ENCODE measurements at places on chromosomes 2 and 18.

- peak; percentile 98 for DNase-seq
- peaks cover 33% of the 10 kb centered on the region for H3K4me1 ChIP-seq
- no peak overlapping the region for H3K27ac ChIP-seq
- H3K36me3 ChIP-seq = no peaks in the 10 kb centered on the region
These were observed 12.5 kb upstream of the LBH start for GRCh38 chr2:30218814-30219213.

DNA sequence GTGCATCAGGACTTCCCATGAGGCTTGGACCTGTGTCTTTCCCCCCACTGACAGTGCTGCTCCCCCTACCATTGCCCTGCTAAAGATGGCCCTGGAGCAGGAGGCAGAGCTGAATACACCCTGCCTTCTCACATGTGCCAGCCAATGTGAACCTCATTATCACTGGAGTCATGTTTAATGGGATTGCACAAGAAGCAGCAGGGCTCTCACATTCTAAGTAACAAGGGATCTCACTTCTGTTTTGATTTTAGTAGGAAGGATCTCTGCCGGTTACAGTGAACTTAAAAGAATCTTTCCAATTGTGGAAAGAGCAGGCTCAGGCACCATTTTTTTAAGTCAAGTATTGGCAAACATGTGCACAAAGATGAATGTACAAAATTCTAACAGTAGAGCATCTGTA lies 322.1 kb upstream of the MEX3C start:
- H3K27me3 ChIP-seq = no peaks in the 10 kb centered on the region
- DNase-seq = no peak
- no peaks in the 10 kb centered on the region for H3K4me1 ChIP-seq
- H3K27ac ChIP-seq = no peak overlapping the region
- H3K36me3 ChIP-seq = no peaks in the 10 kb centered on the region
- no peak overlapping the region for H3K4me3 ChIP-seq

DNA sequence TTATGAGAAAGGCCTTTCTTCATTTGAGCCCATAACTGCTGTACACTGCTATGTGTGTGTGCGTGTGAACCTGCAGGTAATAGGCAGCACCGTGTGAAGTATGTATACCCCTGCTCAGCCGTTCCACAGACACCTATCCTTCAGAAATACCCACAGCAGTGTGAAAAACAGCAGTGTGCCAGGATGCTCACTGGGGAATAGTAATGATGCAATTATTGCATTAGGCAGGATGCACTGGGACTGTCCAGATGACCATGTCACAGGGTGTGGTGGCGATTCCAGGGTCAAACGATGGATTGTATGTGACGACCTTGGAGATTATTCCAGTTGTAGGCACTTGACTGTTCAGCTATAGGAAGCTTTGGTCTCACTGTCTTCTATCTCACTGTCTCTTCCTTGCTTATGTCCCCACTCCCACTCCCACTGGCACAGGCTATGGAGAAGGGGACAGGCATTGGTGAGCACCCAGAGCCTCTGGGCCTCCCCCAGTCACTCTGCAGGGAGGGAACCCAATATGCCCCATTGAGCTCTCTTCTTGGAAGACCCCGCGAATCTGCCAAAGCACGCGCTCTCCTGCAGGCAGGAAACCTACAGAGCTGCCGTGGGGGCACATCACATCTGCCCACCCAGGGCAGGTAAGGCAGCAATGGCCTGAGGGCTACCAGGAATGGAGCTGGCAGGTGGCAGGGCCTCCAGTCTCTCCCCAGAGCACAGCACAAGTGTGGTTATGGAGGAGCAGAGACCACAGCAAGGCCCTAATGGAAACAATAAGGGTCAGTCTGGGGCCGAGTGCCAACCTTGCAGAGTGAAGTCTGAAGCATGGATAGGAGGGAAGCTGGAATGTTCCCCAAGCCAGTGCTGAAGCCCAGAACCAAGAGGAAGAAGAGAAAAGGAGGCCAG lies 518.9 kb upstream of the RAB6C start:
- no peaks in the 10 kb centered on the region for H3K4me1 ChIP-seq
- H3K27me3 ChIP-seq = no peaks in the 10 kb centered on the region
- DNase-seq = no peak
- H3K36me3 ChIP-seq = no peaks in the 10 kb centered on the region
- H3K27ac ChIP-seq = no peak overlapping the region

DNA sequence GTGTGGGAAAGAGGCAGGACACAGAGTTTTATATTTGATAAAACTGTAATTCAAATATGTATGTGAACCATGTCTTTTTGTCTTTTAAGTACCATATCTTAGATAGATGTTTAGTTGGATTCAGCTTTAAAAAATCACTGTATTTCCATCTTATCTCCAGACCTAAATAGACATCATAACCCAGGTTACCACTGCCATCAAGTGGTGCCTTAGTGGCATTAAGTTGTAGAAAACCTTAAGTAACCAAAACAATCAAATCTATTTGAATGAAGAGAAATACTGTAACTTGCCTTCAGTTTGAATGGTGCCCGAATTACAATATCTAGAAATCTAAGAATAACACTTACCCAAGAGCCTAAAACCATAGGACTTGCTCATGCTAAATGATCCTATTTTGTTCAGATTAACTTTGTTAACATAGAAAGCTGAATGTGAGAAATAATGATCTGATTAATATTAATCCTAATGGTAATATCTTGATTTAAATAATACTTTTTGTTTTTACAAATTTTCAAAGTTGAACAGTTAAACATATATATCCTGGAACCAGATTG lies 92.5 kb upstream of the MAP2 start:
- H3K27ac ChIP-seq = no peak overlapping the region
- DNase-seq = peak; percentile 45
- no peaks in the 10 kb centered on the region for H3K4me1 ChIP-seq
- no peaks in the 10 kb centered on the region for H3K36me3 ChIP-seq
- H3K4me3 ChIP-seq = no peak overlapping the region

- no peak overlapping the region for H3K4me3 ChIP-seq
- H3K27me3 ChIP-seq = no peaks in the 10 kb centered on the region
- no peak overlapping the region for H3K27ac ChIP-seq
- no peak for DNase-seq
- H3K36me3 ChIP-seq = no peaks in the 10 kb centered on the region
These were observed 295.4 kb upstream of the CRIM1 start for GRCh38 chr2:36060133-36060532.

DNA sequence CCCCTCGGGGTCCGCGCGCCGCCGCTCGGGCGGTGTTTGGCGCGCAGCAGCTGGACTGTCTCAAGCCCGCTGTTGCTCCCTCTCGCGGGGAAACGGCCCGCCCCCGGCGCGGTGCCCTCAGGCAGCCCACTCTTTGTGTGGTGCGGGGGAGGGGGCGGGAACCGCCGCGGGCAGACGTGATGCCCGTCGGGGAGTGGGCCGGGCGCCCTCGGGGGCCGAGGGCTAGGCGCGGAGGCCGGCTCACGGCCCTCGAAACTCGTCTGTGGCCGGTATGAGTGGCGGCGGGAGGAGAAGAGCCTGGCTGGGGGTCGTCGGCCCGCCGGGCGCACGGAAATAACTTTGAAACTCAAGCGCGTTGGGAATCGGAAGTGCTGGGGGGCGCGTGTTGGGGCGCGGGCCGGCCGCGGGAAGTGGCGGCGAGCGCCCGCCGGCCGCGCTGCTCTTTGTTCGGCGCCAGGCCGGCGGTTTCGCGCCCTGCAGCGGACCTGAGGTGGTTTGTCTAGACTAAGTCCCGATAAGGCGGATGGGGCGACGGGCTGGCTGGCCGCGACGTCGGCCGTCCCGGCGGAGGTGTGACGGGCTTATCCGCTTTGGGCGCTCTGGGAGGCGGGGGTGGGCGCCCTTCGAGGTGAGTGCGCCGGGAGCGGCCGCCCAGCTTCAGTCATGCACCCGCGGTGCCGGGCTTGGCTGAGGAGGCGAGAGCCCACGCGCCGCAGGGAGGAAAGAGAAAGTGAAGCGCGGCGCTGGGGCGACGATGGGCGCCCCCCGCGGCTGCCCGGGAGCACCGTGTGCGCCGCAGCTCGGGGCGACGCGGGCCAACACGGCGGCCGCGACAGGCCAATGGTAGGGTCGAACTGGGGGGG lies 679 bp downstream of the PTMA start:
- peak overlapping the region; percentile 86 for H3K27ac ChIP-seq
- DNase-seq = peak; percentile 46
- H3K4me3 ChIP-seq = peak overlapping the region; percentile 97

DNA sequence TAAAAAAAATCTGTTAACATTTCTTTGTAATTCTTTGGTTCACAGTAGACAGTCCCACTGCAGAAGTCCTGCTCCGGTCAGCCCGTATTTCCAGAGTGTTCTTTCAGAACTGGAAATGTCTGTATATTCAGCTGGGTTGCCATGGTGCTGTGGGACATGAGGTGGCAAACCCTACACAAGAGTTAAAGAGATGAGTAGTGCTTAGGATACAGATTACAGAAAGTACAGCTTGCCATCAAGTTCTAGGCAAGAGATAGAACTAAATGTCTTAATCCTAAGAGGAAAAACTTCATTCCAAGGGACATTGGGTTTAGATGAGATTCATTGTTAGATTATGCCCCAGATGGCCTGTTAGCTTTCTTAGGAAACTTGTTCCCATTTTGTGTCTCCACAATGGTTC lies 60.1 kb downstream of the FMNL2 start:
- H3K4me3 ChIP-seq = no peak overlapping the region
- no peaks in the 10 kb centered on the region for H3K27me3 ChIP-seq
- H3K36me3 ChIP-seq = peaks cover 4% of the 10 kb centered on the region
- H3K4me1 ChIP-seq = no peaks in the 10 kb centered on the region
- DNase-seq = peak; percentile 79

DNA sequence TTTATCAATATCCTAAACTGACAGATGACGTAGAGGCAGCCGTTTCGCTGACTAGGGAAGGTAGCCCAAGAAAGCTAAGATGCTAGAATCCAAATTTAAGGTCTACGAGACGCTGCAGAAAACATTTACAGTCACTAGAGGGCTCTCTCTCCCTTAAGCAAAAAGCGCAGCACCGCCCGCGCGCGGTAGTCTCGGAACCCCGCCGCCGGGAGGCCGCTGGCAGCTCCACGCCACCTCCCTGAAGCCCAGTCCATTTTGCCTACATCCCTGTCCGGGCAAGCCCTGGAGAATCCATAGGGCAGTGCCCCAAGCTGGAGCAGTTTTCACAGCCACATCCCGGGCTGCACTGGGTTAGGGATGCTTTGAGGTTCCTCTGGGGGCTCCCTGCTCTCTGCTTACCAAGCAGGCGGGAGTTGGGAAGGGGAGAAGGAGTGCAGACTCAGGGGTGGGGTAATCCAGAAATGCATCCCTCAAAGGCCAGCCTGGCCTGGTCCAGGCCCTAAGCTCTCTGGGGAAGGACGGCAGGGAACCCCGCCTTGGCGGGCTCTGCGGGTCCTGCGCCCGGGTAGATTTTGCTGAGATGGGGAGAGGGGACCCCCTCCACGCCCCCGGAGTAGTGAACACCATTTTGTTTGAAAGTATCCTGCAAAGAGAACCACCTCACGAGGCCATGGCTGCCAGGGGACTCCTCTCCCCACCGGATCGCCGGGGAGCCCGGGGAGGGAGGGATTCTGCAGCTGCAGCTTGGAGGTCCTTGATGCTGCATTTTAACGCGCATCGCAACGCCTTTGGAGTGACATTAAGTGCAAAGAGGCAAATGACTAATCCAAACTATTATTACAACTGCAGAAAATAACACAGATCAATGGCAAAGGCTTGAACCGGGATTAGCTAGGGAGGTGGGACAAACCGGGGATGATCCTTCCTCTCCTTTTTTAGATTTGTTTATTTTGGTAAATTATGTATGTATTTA lies 1.3 kb upstream of the DPYSL5 start:
- peaks cover 13% of the 10 kb centered on the region for H3K4me1 ChIP-seq
- peak; percentile 84 for DNase-seq
- no peak overlapping the region for H3K27ac ChIP-seq
- H3K27me3 ChIP-seq = peaks cover 46% of the 10 kb centered on the region

DNA sequence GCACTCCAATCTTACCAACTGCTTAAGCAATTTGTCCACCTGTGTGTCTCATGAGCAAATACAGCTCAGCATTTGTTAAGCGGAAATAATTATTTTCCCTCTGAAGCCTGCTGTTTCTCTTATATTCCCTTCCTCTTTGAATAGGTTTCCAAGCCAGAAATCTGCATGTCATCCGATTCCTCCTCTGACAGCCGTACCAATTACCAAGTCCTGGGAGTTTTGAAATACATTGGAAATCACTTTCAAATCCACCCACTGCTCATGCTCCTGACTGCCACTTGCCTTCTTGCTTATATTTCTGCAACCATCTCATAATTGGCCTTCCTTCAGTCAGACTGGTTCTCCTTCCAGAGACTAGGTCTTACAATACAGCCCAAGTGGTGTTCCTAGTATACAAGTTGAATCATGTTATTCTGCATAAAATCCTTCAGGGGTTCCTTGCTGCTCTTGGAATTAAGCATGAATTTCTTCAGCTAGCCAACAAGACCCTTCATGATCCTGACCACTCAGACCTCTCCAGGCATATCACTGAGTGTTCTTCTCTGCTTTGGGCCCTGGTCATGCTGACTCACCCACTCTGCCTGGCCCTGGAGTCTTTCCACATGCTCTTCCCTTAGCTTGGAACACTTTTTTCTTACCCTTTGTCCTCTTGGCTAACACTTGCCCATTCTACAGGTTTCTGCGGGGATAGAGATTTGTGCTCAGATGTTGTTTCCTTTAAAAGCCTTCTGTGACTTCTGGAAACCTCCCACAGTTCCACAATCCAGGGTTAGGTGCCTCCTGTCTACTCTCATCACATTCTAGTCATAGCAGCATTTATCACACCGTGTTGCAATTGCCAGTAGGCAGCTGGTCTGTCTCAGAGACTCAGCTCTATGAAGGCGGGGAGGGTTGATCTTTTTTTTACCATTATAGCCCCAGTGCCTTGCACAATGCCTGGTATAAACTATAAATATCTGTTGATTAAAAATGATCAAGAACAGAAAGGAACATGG lies 157.6 kb downstream of the ARL6IP6 start:
- H3K36me3 ChIP-seq = no peaks in the 10 kb centered on the region
- peak; percentile 82 for DNase-seq
- H3K27ac ChIP-seq = no peak overlapping the region
- H3K27me3 ChIP-seq = no peaks in the 10 kb centered on the region

GRCh38 chr18:48314690-48315089 lies 94.5 kb downstream of the ZBTB7C start:
- H3K27ac ChIP-seq = no peak overlapping the region
- H3K36me3 ChIP-seq = no peaks in the 10 kb centered on the region
- H3K4me1 ChIP-seq = no peaks in the 10 kb centered on the region
- H3K4me3 ChIP-seq = no peak overlapping the region
- no peak for DNase-seq
